ENCODE measurements at places on chromosomes 7 and 10.
A peak's percentile ranks its signal among the peaks of the same experiment; 100 is the strongest.

DNA sequence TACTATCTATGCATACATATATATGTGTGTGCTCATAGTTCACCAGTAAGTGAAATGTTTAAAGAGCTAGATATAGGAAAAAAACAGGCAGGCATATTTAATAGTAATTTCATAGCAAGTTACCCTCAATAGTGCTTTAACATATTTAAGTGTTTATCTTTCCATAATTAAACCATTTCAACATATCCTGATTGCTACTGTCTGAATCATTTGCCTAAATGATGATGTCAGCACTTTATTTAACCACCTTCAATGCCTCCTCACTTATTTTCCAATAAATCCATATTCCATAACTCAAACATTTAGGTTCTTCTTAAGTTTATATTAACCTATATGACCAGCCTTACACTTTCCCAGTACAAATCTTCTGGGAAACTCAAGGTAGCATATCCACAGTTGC lies 601.1 kb downstream of the ARL4A start:
- DNase-seq: no peak

DNA sequence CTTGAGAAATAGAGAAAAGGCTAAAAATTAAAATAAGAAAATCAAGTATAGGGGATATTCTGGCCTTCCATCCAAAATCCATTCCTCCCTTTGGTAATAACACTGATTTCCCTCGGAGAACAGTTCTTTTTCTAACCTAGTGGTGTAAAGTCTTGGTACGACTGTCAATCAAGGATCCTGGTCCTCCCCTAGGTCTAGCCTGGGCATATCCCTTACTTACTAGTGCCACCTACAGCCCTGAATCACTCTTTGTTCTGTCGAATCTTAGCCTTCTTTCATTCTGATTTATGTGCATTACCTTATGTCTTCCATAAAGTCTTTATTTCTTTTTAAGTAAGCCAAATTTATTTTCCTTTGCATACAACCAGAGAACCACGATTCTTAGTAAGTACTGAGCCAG lies 298.7 kb upstream of the LRRTM3 start:
- DNase-seq: peak; percentile 63

- DNase-seq: no peak
Observed at GRCh38 chr10:96700374-96701099, 19.8 kb downstream of the PIK3AP1 start.

- no peak for DNase-seq
Observed at GRCh38 chr10:62402508-62402907, 28.3 kb downstream of the ZNF365 start.

DNA sequence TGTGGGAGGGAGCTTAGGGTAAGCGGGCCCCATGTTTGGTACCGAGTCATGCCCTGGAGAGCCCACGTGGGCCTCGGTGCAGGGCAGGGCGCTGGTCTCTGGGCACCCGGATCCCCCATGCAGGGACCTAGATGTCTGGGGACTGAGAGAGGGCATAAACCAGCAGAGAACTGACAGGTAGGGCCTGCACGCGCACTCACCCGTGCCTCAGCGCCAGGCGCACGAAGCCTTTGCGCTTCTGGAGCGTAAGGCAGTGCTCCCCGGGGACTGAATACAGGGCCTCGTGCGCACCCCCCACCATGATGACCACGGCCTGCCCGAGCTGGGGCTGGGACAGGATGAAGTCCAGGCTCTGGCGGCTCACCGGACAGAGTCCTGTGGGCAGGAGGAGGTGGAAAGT lies 2.8 kb downstream of the MOGAT3 start:
- no peak for DNase-seq

- DNase-seq: peak; percentile 56
Observed at GRCh38 chr7:124101173-124101768, 68.4 kb upstream of the TMEM229A start.

DNA sequence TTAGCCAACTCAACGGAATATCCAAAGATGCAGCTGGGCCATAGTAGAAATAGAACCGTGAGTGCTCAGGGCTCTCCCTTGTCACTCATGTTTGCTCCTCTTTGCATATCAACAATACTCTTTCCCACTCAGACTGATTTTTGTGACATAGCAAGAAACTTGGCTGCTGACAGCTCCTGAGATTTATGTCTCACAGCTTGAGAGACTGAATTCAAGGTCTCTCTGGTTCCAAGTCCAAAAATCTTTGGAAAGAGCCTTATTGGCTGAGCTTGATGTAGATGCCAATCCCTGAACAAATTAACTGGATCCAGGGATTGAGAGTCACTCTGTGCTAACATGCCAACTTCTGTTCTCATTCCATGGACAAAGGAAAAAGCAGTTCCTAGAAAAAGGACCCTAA lies 30.4 kb downstream of the LSM5 start:
- DNase-seq: no peak

- no peak for DNase-seq
Observed at GRCh38 chr7:77833136-77833535, 34.6 kb downstream of the PHTF2 start.

- DNase-seq: peak; percentile 32
Observed at GRCh38 chr10:99548041-99548530, 15.3 kb downstream of the NKX2-3 start.

DNA sequence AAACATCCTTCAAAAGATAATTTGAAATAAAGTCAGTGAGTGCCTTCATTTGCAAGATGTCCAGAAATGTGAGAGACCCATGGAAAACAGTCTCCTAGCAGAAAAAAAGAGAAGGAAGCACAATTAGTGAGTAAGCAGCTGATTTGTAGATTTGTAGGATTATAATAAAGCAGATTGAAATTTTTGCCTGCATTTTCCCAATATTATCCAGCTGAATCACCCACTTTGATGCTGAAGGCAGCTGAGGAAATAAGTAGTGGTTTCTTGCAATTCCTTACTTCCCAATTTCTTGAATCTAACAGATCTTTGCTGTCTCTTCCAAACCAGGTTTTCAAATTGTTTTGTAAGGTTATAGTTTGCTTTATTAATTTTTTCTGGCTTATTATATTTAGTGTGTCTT lies 181.4 kb downstream of the GNAT3 start:
- DNase-seq: no peak

DNA sequence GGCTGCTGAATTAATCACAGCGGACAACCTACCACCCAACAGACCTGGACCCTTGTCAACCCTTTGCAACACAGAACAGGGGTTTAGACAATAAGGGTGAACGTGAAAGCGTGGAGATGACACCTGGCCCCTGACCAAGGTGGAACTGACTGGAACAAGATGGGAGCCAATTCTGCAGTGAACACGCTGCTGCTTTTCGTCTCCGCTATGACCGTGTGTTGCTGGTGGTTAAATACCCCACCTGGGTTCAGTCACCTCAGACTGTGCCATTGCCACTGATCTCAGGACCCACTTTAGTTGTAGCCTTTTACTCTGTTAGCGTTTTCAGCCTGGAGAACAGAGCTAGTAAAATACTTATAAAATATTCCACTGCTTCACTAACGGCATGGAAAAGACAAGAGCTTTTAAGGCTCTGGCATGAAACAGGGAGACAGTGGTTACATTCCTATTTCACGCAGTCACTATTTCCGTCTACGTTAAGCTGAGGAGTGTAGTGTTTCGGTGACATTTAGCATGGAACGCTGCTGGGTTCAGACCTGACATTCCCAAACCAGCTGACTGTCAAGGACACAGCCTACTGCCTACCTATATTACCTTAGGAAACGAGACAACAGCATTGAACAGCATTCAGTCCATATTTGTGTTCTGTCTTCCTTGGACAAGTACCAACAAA lies 119.5 kb upstream of the PRSS1 start:
- DNase-seq: no peak

- DNase-seq: no peak
Observed at GRCh38 chr10:70693619-70694335, 21.5 kb downstream of the ADAMTS14 start.

DNA sequence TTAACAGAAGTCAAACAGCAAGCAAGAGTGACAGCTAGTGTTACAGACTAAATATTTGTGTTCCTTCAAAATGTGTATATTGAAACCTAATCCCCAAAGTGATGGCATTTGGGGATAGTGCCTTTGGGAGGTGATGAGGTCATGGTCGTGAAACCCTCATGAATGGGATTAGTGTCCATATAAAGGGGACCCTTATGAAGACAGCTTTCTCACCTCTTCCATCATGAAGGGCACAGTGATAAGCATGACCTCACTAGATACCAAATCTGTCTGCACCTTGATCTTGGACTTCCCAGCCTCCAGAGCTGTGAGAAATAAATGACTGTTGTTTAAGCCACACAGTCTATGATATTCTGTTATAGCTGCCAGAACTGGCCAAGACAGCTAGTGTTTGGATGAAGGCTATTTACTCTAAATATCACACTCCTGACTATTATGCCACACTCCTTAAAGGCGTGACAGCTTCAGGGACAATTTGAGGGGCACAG lies 235.7 kb upstream of the TMEM72 start:
- DNase-seq: no peak

- DNase-seq: no peak
Observed at GRCh38 chr10:130964771-130965170, 346.8 kb downstream of the TCERG1L start.

DNA sequence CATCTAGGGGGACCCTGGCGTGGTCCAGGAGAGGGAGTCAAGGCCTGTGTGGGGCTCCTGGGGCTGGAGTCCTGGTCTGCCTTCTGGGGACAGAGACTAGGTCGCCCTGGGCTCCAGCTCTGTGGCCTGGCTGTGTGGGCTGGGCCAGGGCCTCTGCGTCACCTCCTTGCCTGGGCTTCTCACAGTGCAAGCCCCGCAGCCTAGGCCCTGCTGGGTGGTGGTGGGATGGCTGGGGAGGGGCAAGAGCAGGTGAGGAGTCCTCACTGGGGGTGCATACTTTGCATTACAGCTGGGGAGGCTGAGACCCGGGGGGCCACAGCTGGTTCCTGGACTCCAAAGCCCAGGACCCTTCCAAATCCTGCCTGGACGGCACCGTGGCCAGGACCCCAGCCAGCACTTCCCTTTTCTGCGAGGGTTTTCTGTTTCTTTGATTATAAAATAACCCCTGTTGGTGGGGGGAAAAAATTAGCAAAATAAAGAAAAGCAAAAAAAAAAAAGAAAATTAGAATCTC lies 23.5 kb downstream of the PWWP2B start:
- DNase-seq: no peak

- DNase-seq: no peak
Observed at GRCh38 chr7:44151956-44152355, 10.8 kb upstream of the MYL7 start.

- no peak for DNase-seq
Observed at GRCh38 chr10:21980691-21981090, 22.8 kb downstream of the DNAJC1 start.

DNA sequence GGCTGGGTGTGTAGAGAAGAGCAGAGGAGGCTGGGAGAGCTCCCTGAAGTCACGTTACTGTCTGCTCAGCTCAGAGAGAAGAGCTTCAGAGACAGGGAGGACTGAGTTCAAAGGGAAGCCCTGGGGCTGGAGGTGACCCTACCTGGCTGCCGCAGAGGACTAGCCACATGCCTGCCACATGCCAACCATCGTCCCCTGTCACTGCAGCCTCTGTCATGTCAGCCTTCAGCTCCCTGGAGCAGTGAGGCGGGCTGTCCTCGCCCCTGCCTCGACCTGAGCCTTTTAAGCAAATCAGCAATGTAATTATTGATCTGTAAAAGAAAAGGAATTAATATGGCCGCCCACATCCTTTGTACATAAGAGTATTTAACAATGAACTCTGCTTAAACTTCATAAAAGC lies 89.3 kb upstream of the RET start:
- no peak for DNase-seq

DNA sequence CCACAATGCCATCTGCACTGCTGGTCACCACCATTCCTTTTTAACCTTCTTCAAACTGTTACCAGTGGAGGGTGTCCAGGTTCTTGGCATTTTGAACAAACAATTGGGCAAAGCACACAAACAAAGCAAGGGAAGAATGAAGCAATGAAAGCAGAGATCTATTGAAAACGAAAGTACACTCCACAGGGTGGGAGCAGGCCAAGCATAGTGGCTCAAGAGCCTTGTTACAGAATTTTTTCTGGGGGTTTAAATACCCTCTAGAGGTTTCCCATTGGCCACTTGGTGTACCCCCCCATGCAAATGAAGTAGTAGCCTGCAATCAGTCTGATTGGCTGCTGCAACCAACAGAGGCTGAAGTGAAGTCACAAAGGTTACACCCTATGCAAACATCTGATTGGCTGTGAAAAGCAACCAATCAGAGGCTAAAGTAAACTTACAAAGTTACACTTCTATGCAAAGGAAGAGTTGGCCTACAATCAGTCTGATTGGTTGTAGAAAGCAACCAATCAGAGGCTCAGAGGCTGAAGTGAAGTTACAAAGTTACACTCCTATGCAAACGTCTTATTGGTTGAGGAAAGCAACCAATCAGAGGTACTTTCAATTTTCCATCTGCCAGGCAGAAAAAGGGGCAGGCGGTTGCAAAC lies 103.2 kb upstream of the WAC start:
- DNase-seq: no peak

DNA sequence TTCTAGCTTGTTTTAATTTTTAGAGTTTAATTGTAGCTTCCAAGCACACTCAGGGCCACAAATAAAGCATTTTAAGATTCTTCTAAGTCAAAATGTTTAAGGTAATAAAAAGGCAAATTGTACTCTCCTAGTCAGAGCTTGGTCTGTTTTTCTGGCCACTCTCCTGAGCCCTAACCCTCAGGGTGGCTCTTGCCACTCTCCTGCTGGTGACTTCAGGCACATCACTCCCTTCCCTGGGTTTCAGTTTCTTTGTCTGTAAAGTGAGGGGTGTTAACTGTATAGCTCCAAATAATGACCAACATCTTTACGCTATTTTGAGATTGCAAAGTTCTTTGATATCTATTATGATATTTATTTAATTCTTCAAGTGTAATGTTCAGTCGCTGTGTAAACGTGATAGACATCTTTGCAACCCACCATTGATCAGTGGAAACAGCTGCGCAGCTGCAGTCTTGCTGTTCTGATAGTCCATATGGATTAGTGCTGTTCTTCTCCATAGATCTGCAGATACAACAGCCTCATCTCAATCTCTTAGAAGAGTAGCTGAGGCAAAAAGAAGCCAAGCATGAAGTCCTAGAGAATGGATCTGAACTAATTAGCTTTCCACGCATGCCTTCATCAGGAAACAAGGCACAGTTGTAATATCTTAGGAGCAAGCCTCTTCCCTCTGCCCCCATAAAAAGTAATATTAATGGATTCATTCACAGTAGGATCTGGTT lies 189.9 kb downstream of the PLPP4 start:
- no peak for DNase-seq

DNA sequence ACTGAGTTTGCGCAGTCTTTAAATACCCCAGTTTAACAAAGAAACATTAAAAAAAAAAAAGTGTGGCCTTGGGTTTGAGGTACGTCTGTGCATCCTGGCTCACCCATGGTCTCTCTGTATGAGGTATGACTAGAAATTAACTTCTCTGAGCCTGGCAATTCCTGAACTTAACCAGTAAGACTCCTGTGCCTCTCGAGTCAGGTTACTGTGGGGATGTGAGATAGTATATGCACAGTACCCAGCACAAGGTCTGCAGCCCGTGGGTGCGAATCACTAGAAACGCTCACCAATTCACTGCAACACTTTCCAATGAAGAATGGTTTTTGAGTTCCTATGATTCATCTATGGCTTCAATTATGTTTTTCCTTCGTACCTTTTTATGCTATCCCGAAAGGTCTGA lies 149.9 kb downstream of the SFMBT2 start:
- DNase-seq: no peak

All from MM.1S (cell line).